ENCODE measurements at places on chromosomes 11 and 22.

DNA sequence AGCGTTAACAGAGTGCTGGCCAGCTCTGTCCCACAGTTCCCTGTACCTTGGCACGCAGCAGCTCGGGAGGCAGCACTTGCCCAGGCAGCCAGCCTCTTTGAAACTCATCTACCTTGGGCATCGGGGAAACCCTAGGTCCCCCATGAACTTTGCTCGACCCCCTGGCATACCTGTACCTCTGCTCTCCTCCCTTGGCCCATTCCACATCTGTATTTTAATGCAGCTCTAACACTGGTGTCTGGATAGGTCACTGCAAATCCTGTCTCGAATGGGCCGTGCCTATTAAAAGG is 304.1 kb downstream of the TBC1D22A start:
- DNase-seq = no peak

DNA sequence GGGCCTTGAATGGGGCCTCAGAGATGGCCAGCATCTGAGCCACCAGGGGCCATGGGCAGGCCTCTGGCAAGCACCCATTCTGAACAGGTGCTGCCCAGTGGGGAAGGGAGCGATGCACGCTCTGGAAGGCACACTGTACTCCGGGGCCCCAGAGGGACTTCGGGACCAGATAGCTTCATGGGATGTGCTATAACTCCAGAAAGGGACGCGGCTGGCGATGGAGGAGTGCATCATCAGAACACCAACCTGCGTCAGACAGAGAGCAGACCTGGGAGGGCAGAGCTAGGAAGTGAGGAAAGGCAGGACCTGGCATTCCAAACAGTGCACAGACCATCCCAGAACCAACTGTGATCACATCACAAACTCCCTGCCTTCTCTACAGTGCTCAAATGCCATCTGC is 16.8 kb downstream of the DGCR2 start:
- no peak for DNase-seq

- peak; percentile 31 for DNase-seq
Observed at GRCh38 chr11:75245356-75246005, 4.9 kb downstream of the TPBGL start.

DNA sequence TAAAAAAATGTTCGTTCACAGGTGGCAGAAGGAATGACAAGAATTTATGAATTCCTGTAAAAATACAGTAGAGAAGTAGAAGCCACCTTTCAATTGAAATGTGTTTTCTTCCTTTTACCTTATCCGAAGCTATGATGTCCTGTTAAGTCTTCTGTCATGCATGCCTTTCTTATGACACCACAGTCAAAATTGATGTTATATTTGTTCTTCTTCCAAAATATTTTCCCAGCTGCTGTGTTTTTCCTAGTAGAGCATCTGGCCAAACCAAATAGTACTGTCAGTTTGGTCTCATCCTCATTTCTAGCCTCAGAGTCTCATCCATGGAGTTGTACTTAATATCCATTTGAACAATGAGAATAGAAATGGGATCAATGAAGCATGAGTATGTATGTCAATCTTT is 206.1 kb downstream of the PGR start:
- no peak for DNase-seq

DNA sequence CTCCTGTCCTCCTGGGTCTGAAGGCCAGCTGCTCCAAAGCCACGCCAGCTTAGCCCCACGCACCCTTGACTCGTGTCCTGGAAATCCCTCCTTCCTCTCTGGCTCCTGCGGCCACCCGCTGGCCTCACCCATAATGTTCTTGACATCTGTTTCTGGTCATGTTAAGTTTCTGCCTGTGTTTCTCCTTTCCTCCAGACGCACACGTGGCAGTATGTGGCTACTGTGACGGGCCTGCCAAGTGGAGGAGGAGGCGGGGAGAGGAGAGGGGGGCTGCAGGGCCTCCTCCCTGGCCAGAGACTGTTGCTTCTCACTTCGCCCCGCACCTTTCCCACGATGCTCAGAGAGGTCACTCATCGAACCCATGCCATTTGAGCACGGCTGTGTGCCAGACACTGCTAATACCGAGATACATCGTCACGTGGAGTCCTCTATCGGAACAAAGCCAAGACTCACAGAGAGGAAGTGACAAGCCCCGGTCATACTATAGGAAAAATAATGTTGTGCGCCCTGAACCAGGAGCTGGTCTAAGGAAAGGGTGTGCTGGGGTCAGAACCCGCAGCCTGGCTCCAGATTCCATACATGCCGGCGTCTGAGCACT is 11.5 kb downstream of the C1QTNF6 start:
- no peak for DNase-seq

DNA sequence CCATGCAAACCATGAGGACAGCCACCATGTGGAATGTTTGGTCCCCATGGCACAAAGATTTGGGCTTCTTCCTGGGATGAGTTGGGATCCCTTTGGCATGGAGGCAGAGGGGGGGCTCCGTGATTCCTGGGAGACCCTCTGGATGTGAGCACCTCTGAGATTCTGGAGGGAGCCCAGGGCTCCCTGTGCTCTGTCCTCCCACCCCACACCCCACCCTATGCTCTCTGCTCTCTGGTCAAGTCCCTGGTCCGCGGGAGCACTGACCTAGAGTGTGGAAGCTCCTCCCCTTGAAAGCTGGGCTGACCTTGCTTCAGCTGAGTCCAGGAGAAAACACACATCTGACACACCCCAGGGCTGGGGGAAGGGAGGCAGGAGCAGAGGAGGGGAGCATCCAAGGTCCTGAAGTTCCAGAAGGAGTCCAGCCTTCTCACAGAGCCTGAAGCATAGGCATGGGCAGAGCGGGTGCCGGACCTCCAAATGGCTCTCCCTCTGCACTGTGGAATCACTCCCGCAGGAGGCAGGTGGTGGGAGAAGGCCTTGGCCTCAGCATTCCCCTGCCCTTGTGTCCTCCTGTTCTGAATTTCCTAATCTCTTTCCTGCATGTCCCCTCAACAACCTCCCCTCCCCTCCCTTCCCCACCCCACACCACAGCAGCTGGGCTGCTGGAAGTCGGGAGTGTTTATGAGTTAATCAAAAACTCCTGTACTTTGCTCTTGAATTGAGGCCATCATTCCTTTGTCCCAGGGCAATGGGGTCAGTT is 25.7 kb upstream of the OAF start:
- DNase-seq = no peak

DNA sequence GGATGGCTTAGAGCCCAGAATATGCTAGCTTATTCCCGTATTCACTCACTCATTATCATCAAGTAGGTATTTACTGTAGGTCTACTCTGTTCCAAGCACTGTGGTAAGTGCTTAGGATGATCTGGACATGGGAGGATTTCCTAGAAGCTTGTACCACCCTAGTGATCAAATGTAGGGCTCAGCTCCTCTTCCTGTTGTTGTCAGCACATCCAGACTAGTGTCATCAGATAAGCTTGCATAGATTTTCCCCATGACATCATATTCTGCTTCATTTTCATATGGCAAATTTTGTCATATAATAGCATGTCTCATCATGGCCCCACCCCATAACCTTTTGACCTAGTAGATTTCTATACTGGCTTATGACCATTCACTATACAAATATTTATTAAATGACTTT is 19.3 kb upstream of the NUCB2 start:
- no peak for DNase-seq

GRCh38 chr11:67030976-67031375 is 8.0 kb downstream of the SYT12 start:
- peak; percentile 76 for DNase-seq

GRCh38 chr11:98955551-98955950 is 65.2 kb upstream of the CNTN5 start:
- no peak for DNase-seq

DNA sequence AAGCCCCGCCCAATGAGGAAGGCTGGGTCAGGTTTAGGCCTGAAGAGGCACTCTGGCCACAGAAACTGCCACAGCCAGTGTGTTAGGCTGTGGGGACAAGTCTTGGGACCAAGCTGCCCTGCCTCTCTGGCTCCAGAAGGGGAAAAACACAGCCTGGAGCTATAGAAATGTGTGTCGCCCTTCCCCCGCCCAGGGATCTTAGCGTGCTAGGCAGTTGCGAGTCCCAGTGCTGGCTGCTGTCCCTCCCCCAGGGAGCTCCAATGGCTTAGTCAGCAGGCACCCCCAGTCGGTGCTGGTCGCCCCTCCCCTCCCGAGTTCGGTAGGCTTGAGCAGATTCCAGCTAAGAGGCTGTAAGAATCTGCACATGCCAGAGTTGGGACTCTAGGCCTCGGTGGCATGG is 99.5 kb upstream of the API5 start:
- no peak for DNase-seq

GRCh38 chr22:45529971-45530575 is 27.4 kb downstream of the FBLN1 start:
- DNase-seq = no peak

GRCh38 chr11:122692444-122692843 is 36.9 kb downstream of the UBASH3B start:
- no peak for DNase-seq

DNA sequence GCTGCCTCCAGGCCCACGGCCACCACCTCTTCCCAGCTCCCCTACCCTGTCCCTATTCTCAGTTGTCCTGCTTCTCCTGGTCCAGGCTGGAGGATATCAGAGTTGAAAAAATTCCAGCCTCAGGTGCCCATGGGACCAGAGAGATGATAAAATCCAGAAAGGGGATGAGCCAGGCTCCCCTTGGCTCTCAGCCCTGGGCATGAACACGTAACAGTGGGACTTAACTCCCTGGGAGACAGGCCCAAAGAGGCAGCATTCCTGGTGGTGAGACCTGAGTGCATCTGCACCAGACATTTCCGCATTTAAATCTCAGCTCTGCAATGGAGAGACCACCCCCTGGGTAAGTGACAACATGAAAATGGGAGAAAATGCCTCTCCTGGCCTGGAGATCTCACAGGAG is 10.4 kb upstream of the SLC39A13 start:
- DNase-seq = no peak

DNA sequence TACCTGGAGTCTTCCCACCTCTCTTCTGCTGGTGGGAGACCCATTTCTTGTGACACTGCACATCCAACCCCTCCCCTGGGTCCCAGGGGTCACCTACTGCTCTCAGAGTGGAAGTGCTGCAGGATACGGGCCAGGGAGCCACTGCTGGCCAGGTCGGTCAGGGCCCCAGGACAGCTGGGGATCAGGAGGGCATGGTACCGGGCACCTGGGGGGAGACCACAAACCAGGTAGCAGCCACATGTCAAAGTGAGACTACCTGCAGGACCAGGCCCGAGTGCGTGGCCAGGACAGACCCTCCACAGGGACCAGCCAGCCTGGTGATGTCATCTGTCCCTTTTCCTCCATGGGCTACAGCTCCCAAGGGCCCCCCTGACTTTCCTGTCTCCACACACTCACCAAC is 3.9 kb downstream of the GATD1 start:
- DNase-seq = no peak

GRCh38 chr22:50531962-50532674 is 2.3 kb upstream of the TYMP start:
- peak; percentile 40 for DNase-seq

DNA sequence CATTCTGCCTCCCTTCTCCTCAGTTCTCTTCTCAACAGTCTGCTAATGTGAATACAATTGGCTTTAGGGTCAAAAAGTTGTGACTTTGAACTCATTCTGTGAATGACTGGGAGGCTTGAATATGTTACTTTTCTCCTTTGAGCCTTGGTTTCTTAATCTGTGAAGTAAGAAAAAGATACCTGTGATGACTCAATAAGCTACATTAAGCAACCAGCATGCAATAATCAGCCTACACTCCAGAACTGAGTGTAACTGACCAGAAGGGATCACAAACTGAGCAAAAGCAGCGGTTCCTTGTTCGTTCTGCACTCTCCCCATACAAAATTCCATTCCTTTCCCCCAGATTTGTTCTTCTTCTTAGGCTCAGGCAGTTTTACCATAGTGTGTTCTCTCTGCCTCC is 23.4 kb downstream of the ZNF202 start:
- no peak for DNase-seq

- no peak for DNase-seq
Observed at GRCh38 chr22:33578752-33579151, 341.5 kb downstream of the LARGE1 start.

DNA sequence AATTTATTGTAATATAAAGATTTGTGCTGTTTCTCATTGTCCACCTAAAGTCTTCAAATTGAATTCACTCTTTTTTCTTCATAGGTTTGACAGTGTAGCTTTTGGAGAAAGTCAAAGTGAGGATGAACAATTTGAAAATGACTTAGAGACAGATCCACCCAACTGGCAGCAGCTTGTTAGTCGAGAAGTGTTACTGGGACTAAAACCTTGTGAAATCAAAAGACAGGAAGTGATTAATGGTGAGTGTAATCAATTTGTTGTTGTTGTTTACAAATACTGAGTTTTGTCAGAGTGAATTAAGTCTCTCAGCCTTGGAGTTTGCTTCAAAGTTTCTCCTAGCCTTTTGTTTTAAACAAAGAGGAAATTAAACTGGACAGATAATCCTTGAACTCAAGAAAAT is 53.6 kb upstream of the GRIK4 start:
- DNase-seq = no peak

DNA sequence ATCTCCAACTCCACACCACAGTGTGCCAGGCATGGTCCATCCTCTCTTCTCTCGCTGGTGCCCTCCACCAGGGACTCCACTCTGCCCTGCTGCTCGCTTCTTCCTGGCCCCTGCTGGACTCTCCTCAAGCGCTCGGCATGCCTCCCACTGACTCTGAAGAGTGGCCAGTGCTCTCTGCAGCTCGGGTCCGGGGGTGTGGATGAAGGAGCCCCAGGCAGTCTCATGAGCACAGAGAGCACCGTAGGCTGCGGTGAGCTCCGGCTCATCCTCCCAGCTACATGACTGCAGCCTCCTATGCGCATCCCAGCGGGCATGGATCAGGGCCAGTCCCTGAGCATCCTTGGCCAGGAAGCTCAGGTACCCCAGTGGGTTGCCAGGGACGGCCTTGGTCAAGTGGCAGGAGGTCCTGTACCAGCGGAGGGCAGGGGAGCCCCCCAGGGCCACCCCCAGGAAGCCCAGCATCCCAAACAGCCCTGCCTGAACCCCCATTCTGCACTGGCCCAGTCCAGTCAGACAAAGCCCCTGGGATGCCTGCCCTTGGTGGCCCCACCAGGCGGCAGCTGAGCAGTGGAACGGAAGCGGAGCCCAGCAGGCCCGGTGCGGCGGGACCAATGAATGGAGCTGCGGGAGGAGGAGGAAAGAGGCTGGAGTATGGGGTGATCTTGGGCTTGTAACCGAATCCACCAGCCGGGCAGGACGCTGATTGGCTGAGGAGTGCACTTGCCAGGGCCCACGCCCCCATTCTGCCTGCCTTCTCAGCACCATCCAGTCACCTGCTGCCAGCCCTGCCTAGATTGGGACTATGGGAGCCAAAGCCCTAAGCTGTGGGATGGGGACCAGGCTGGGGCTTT is at the start of gene PLA2G3:
Gene PLA2G3, minus strand, starts transcription at position 643 of the 851 bp plus-strand sequence. Its CDS starts 154 bp downstream, at position 489.
- peak; percentile 56 for DNase-seq

GRCh38 chr11:47509077-47509536 is 43.8 kb downstream of the CELF1 start:
- DNase-seq = no peak

GRCh38 chr22:35761037-35761436 is 43.4 kb downstream of the APOL5 start:
- DNase-seq = peak; percentile 15

GRCh38 chr22:46974077-46974476 is 211.6 kb downstream of the TBC1D22A start:
- no peak for DNase-seq

GRCh38 chr22:49853981-49854831 is 562 bp downstream of the ZBED4 start:
- no peak for DNase-seq
